Memory B cell (primary cell): ENCODE measurements at places on chromosomes 2 and 18.

- H3K27ac ChIP-seq = no peak overlapping the region
- no peaks in the 10 kb centered on the region for H3K36me3 ChIP-seq
- DNase-seq = no peak
- peaks cover 21% of the 10 kb centered on the region for H3K27me3 ChIP-seq
- no peaks in the 10 kb centered on the region for H3K4me1 ChIP-seq
Observed at GRCh38 chr18:80185545-80185944, 61.8 kb downstream of the PARD6G start.

GRCh38 chr2:15242936-15243461, 318.1 kb downstream of the NBAS start:
- no peak overlapping the region for H3K27ac ChIP-seq
- no peaks in the 10 kb centered on the region for H3K4me1 ChIP-seq
- DNase-seq = no peak
- peaks cover 26% of the 10 kb centered on the region for H3K36me3 ChIP-seq

- no peaks in the 10 kb centered on the region for H3K4me1 ChIP-seq
- no peak overlapping the region for H3K27ac ChIP-seq
- H3K36me3 ChIP-seq = no peaks in the 10 kb centered on the region
- no peak for DNase-seq
- peaks cover 13% of the 10 kb centered on the region for H3K27me3 ChIP-seq
Observed at GRCh38 chr2:18445433-18446320, 114.8 kb downstream of the RDH14 start.

DNA sequence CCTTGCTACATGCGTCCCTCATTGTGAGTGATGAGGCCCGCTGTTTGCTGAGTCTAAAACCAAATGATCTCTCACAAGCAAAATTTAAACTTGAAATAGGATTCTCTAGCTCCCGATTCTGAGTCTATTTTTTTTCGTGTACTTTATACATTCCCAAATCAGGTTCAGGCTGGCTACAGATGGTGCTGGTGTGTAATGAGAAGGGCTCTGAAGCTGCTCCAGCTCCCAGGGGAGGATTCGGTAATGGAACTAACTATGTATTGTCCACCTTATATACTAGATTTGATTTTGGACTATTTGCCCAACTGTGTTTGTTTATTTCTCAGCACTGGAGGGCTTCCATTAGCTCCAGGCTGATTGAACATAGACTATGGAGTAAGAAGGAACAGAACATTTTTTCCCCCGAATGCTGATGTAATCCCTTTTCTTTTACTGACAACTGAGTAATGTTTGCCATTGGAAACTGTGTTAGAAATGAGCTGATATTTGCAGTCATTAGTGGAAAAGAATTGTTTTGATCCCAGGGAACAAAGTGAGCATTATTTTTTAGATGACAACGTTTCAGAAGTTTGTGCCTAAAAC, 274.0 kb upstream of the FIGN start:
- H3K27me3 ChIP-seq = no peaks in the 10 kb centered on the region
- no peaks in the 10 kb centered on the region for H3K36me3 ChIP-seq
- H3K4me3 ChIP-seq = no peak overlapping the region
- H3K4me1 ChIP-seq = no peaks in the 10 kb centered on the region
- no peak overlapping the region for H3K27ac ChIP-seq
- no peak for DNase-seq

DNA sequence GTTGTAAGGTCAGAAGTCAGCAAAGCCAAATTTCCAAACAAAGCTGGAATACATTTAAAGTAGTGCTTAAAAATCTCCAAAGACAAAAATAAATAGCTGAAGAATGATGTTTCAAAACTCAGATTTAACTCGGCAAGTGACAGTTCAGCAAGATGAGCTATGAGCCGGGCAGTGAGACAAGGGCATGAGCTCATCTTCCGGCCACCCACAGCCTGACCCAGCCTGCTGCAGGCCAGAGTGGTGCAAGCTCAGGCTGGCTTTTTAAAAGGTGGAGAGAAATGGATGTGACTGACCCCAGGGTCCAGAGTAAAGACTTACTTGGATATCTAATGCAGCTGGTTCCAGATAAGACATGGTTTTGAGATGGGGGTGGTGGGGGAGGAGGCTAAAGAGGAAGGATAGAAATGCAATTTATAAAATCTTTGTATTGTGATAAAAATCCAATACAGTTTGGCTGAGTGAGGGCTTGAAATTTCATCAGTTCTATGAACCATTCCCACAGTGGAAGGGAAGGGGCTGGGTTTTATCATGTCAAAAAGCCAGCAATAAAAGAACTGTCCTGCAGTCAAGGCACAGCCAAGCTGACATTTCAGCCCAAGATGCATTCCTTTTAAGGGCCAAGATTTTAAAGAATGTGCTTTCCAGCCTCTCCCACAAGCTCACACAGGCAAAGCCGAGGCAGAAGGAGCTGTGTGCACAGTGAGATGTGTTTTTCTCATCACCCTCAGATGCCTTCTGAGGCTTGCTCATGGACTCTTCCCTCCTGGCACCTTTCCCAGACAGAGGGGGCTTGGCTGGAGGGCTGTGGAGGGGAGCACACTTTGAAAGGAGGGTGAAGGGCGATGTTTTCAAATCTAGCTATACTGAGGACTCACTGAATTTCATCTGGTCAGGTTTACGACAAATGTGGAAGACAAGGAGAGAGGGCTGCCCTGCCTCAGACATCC, 97.9 kb upstream of the KLHL29 start:
- no peak overlapping the region for H3K27ac ChIP-seq
- peaks cover 5% of the 10 kb centered on the region for H3K27me3 ChIP-seq
- DNase-seq = no peak
- no peaks in the 10 kb centered on the region for H3K36me3 ChIP-seq

DNA sequence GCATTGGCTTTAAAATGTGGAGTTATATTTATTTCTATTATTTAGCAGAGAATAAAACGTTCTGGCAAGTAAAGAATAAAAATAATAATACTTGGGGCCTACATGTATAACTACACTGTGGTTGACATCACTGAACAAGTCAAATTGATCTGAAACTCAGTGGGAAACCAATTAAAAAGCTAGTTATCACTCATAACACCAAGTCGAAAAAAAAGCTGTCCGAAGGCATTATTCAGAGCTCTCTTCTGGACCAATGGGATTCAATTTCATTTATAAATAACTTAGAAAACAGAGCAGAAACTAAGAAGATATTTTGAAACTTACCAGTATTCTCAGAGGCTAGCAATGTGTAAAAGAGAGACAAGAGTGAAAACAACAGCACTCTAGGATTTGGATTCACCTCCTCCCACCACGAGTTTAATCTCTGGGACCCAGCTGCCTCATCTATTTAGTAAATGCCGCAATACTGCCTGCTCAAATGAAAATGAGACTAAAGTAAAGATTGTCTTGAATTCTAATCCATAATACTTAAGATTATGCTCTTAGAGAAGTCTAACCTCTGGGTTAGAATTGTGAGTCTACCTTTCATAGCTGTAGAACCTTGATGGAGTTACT, 128.4 kb downstream of the NBAS start:
- peaks cover 16% of the 10 kb centered on the region for H3K36me3 ChIP-seq
- no peak overlapping the region for H3K27ac ChIP-seq
- DNase-seq = no peak
- H3K4me3 ChIP-seq = no peak overlapping the region

DNA sequence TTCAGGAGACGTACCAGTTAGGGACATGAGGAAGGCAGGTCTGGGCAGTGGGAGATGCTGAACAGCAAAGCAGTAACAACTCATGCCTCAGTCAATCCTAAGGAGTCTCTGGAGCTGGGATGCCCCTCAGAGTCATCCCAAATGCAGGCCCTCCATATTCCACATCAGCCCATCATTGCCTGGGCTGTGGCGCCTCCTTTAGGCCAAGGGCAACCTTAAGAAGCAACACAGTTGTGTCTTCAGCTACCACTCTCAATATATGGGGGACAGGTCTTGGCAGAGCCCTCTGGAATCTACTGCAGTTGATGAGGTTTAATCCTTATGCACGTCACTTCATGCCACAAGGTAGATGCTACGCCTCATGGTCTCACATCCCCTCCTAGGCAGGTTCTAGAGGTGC, 682.0 kb upstream of the RAB6C start:
- H3K27ac ChIP-seq = no peak overlapping the region
- DNase-seq = no peak
- no peaks in the 10 kb centered on the region for H3K4me1 ChIP-seq
- H3K27me3 ChIP-seq = peaks cover 6% of the 10 kb centered on the region

- H3K4me1 ChIP-seq = no peaks in the 10 kb centered on the region
- peaks cover 9% of the 10 kb centered on the region for H3K27me3 ChIP-seq
- peaks cover 2% of the 10 kb centered on the region for H3K36me3 ChIP-seq
- no peak for DNase-seq
- no peak overlapping the region for H3K27ac ChIP-seq
Observed at GRCh38 chr2:102065675-102066252, 74.0 kb downstream of the IL1R2 start.

DNA sequence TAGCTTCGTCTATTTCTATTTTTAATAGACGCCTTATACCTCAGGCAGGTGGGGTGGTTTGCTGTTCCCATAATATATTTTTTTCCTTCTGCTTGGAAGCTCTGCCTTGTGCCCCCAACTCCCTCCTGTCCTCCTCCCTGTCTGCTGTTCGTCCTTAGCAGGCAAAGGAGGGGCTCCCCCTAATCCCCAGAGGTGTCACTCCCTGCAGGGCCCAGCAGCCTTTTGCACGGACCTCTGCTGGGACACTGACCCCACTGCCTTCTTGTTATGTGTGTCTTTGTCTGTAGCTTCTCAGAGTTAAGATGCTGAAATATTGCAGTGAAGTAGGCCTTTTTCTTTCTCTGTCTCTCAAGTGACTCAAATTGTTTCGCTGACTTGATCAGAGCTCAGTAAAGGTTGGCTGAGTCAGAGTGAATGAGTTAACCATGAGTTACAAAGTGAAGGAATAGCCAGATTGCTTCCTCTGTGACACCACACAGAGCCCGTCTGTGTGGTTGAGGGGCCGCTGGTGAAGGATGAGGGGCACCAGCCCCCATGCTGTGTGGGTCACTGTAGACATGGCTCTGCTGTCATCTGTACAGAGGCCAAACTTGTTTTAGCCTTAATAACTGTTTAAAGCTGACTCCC, 47.7 kb downstream of the PRKCE start:
- peaks cover 41% of the 10 kb centered on the region for H3K4me1 ChIP-seq
- H3K36me3 ChIP-seq = peaks cover 12% of the 10 kb centered on the region
- H3K27ac ChIP-seq = peak overlapping the region; percentile 82

DNA sequence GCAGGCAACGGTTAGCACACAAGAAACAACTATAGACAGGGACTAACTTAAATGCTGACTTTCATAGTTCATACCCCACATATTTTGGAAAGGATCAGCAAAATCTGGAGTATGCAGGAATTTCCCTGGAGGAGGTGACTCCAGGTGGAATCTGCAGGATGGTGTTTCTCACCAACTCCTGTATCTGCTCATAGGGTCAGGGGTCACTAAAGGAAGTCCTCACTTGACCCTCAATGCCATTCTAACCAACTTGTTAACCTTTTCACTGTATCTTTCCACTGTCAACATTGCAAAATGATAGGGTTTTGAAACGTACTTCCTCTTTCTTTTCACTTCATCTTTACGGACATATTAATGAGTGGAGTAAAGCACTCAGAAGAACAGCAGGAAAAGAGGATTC, 207.0 kb upstream of the CXCR4 start:
- DNase-seq = no peak
- H3K4me3 ChIP-seq = peak overlapping the region; percentile 49
- H3K27me3 ChIP-seq = no peaks in the 10 kb centered on the region
- H3K4me1 ChIP-seq = peaks cover 38% of the 10 kb centered on the region
- H3K27ac ChIP-seq = peak overlapping the region; percentile 95
- no peaks in the 10 kb centered on the region for H3K36me3 ChIP-seq

DNA sequence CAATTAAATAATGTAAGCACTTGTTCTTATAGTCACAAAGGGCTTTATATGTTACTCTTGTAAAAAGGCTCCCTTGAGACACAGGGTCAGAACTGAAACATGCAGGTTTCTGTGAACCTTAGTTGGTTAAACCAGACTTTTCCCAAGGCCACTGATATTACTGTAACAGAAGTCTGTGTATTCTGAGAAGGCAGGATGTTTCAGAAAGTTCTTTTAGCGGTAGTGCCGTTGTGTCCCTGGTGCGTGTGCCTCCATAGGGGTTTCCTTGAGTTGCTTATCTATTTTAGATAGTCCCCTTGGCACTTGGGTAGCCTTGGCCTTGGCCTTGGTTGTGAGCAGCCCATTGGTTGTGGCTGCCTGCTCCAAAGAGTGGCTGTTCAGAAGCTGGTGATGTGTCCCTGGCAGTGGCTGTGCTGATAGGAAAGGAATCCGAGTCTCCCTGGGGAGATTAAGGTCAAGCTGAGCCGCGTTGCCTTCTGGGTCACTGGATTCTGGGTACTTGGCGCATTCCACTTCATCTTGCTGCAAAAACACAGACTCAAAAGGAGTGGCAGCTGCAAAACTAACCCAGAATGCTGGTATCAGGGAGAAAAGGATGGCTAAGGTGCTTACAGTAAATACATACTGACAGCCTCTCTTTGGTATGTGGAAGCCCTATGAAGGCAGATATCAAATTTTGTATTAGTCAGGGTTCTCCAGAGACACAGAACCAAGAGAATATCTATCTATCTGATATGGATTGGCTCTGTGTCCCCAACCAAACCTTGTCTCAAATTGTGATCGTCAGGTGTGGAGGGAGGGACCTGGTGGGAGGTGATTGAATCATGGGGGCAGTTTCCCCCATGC, 69.7 kb downstream of the FHOD3 start:
- peaks cover 14% of the 10 kb centered on the region for H3K27me3 ChIP-seq
- DNase-seq = no peak
- H3K4me3 ChIP-seq = no peak overlapping the region
- no peaks in the 10 kb centered on the region for H3K4me1 ChIP-seq
- no peak overlapping the region for H3K27ac ChIP-seq

GRCh38 chr2:119678021-119678656, 862 bp upstream of the TMEM177 start:
- no peak for DNase-seq
- peaks cover 4% of the 10 kb centered on the region for H3K36me3 ChIP-seq
- peak overlapping the region; percentile 87 for H3K27ac ChIP-seq
- no peaks in the 10 kb centered on the region for H3K27me3 ChIP-seq
- H3K4me1 ChIP-seq = peaks cover 18% of the 10 kb centered on the region

- H3K4me3 ChIP-seq = peak overlapping the region; percentile 24
- H3K27ac ChIP-seq = peak overlapping the region; percentile 90
- peaks cover 4% of the 10 kb centered on the region for H3K36me3 ChIP-seq
- DNase-seq = peak; percentile 81
- H3K27me3 ChIP-seq = no peaks in the 10 kb centered on the region
Observed at GRCh38 chr2:234446404-234447076, 50.3 kb downstream of the ARL4C start.

DNA sequence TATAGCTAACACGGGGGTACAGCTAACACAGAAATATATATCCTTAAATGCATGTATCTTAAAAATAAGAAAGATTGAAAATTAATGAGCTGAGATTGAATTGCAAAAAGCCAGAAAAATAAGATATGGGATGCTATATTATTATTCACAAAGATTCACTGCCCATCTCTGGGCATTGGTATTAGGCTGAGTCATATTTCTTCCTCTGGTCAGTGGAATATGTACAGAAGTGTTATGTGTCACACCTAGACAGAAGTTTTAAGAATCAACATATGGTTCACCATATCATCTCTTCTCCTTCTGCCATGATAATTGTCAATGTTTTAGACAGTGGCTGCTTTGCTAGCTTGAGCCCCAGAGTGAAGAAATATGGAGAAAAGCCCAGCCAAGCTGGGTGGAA, 14.0 kb upstream of the MCFD2 start:
- H3K36me3 ChIP-seq = peaks cover 14% of the 10 kb centered on the region
- DNase-seq = no peak
- H3K4me3 ChIP-seq = no peak overlapping the region
- no peaks in the 10 kb centered on the region for H3K27me3 ChIP-seq
- peaks cover 27% of the 10 kb centered on the region for H3K4me1 ChIP-seq
